ENCODE measurements at places on chromosomes 12 and 14.

DNA sequence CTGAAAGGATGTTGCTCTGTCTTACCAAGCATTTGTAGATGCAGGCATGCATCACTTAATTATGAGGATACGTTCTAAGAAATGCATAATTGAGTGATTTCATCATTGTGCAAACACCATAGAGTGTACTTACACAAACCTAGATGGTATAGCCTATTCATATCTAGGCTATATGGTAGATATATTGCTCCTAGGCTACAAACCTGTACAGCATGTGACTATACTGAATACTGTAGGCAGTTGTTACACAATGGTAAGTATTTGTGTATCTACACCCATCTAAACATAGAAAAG is 75.9 kb downstream of the IFT81 start:
- DNase-seq: no peak

GRCh38 chr12:2691006-2691344 is 103.8 kb upstream of the FKBP4 start:
- DNase-seq: peak; percentile 63

GRCh38 chr12:12524128-12524527 is 38.5 kb downstream of the DUSP16 start:
- no peak for DNase-seq

- DNase-seq: no peak
Observed at GRCh38 chr12:65779946-65780345, 44.3 kb upstream of the HMGA2 start.

- no peak for DNase-seq
Observed at GRCh38 chr12:113815031-113815430, 151.1 kb downstream of the RBM19 start.

- DNase-seq: no peak
Observed at GRCh38 chr14:67345583-67345982, 14.0 kb downstream of the ATP6V1D start.

DNA sequence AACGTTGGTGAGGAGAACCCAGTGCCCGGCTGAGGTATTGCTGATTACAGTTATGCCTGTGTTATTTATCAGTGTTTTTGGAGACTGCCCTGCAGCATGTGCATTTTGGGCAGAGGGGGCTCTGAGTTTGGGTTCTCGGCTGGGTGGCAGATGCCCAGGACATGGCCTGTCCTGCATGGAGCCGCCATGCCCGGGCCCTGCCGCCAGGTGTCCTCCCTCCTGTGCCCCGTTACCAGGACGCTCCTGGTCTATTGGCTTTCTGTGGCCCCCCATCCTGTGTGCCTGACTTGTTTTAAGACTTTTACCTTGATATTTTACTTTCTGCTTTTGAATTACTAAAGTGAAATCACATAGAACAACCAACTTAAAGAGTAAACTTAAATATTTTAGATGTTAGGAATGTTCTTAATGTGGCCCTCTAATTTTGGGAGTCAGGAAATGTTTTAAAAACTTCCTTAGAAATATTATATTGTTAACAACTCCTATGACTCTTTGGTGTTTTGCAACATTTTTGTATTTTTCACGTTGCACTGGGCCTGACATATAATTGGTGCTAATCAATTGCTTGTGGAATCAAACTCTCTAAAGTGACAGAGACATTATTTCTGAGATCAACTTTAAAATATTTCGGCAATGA is 51.8 kb downstream of the PRIMA1 start:
- no peak for DNase-seq

DNA sequence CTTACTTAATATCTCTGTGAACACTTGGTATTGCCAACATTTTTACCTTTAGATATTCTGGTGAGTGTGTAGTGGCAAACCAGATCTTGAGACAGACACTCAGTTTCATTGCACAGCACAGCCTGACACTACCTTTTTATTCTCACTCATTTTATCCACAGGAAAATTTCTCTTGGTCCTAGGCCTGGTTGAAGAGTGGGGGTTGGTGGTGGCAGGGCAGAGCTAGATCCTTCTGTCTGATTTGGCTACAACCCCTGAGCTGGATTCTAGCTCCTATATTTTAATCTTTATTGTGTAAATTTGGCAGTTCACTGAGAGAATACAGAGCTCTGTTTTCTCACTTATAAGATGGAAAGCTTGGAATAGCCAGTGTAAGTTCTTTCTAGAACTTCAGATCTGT is 396.9 kb downstream of the LRIG3 start:
- no peak for DNase-seq

- DNase-seq: no peak
Observed at GRCh38 chr12:80938397-80938796, 663 bp upstream of the LIN7A start.

Data from CD4-positive, alpha-beta memory T cell (primary cell).